Hematopoietic multipotent progenitor cell treated with erythropoietin and hydrocortisone succinate and interleukin-3 and kit ligand, for 4 days (in vitro differentiated cells): ENCODE measurements at places on chromosomes 4 and X.
A peak's percentile ranks its signal among the peaks of the same experiment; 100 is the strongest.

GRCh38 chr4:57736781-57737180 lies 626.6 kb upstream of the IGFBP7 start:
- DNase-seq, result no peak

DNA sequence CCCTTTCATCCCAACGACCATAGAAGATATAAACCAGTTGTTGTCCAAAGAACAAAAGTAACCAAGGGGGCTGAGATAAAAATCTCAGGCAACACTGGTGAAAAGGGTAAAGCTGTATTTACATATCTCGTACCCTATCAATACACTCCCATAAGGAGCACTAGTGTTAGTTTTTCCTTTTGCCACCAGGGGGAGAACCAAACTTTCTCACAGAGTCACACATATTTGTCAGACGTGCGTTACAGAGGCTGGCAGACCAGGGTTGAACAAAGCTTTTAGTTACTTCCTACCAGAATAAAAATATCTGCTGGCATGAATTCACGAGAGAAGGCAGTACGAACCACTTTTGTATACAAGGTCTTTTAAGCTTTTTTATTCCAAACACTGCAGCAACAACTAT lies 88.3 kb downstream of the AMELX start:
- DNase-seq, result peak; percentile 86

- no peak for DNase-seq
Observed at GRCh38 chrX:21978346-21978745, 37.8 kb downstream of the SMS start.

GRCh38 chr4:7434766-7435150 lies at the start of gene PSAPL1:
PSAPL1 (minus strand) TSS chr4:7434930; CDS start chr4:7434879, 51 bp downstream.
- peak; percentile 6 for DNase-seq

GRCh38 chr4:154332681-154333421 lies 158.7 kb downstream of the DCHS2 start:
- DNase-seq, result peak; percentile 68

- no peak for DNase-seq
Observed at GRCh38 chrX:13837290-13837745, 20.4 kb upstream of the GPM6B start.
